ENCODE measurements at places on chromosomes 4 and X. TPM values are rescaled to one million over a fixed set of nuclear protein-coding genes. Genes with fewer than 3 reads are reported as not detected.

DNA sequence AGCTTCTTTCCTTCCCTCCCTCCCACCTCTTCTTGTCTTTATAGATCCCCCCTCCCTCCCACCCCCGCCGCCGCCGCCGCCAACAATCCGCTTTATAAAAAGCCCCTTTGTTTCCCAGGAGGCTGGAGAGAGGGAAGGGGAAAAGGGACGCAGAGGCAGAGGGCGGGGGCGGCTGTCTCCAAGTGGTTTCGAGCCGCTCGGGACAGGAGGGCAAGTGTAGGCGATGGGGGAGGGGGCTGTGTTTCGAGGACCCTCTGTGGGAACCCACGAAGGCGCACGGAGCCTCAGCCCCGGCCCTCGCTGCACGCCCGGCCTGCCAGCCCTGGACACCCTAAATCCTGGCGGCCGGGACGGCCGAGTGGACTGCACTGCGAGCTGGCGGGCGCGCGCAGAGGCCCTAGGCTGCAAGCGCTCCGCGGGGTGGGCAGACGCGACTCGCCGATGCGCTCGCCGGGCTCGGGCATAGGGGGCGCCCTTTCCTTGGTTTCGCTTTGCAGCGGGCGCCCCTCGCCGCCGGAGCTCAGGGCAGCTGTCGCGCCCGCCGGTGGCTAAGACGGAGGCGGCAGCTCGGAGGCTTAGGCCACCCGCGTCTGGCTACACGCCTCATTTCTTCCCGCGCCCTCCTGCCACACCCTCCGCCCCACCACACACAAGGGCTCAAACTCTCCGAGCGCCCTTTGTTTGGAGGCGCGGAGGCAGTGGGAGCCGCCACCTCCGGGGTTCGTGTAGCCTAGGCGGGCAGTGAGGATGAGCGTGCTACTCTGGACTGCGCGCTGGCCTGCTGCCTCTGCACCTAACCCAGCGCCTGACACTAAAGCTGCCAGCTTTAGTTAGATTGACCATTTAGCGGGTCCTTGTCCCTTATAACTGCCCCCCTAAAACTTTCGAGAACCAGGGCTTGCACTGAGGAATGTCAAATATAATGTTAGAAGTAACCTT is 2.2 kb downstream of the MAMLD1 start:
- DNase-seq = peak; percentile 55

Gene AFF2
- 2.3 TPM for total RNA-seq

Gene ARX
- total RNA-seq = not detected

- DNase-seq = no peak
Observed at GRCh38 chr4:165737309-165737972, 135.6 kb upstream of the TLL1 start.

Gene RTL5
- total RNA-seq = 9.8 TPM

DNA sequence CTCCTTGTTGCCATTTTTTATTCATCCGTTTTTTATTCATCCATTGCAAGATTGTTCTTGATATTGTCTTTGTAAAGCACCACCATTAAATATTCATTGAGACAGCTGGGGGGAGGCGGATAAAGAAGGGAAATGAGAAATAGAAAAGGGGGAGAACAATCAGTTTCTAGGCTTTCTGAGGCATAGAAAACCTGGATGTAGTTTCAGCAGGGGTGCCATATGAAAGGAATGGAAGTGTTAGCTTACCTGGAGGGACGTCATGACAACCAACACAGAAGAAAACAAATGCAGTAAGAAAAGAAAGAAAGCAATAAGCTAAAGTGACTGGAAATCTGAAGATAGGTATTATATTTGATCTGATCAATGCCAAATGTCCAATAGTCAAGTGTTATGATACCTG is 276.1 kb downstream of the GASK1B start:
- DNase-seq = no peak
